ENCODE measurements at places on chromosomes 1 and 21. TPM values are rescaled to one million over a fixed set of nuclear protein-coding genes. Genes with fewer than 3 reads are reported as not detected.

The GJC2 gene
- polyA plus RNA-seq, result 1.8 TPM

The S100B gene
- not detected for polyA plus RNA-seq

The ZFP69 gene
- 1.8 TPM for polyA plus RNA-seq

The KRTAP10-8 gene
- not detected for polyA plus RNA-seq

Data from AG04450 (cell line).